ENCODE measurements at places on chromosomes 13 and 19.

- peak; percentile 93 for DNase-seq
Measured at GRCh38 chr19:2475702-2476450, at the start of gene GADD45B. GADD45B (plus strand) TSS chr19:2476127; CDS start chr19:2476359, 232 bp downstream.

GRCh38 chr13:44395976-44396694 is 22.5 kb downstream of the SERP2 start:
- no peak for DNase-seq

- peak; percentile 28 for DNase-seq
Measured at GRCh38 chr19:799076-799881, 2.0 kb downstream of the PTBP1 start.

- no peak for DNase-seq
Measured at GRCh38 chr13:51425410-51426042, 27.3 kb downstream of the INTS6 start.

DNA sequence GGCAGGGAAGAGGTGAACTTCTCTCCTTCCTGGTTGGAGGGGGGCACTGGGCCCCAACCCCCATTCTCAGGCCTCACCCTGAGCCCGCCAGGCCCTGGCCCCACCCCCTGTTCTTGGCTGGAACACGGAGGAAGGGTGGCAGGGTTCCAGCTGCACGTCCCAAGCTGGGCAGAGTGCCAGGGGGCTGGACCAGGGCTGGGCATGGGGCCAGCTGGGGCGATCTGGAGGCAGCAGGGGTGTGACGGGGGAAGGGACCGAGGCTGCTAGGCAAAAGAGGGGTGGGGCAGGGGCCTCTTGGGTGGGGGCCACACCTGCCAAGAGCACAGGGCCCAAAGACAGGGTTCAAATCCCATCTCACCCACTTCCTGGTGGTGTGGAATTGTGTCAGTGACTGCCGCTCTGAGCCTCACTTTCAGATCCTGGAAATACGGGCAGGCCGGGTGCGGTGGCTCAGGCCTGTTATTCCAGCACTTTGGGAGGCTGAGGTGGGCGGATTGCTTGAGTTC is 2.2 kb downstream of the HIF3A start:
- peak; percentile 81 for DNase-seq

DNA sequence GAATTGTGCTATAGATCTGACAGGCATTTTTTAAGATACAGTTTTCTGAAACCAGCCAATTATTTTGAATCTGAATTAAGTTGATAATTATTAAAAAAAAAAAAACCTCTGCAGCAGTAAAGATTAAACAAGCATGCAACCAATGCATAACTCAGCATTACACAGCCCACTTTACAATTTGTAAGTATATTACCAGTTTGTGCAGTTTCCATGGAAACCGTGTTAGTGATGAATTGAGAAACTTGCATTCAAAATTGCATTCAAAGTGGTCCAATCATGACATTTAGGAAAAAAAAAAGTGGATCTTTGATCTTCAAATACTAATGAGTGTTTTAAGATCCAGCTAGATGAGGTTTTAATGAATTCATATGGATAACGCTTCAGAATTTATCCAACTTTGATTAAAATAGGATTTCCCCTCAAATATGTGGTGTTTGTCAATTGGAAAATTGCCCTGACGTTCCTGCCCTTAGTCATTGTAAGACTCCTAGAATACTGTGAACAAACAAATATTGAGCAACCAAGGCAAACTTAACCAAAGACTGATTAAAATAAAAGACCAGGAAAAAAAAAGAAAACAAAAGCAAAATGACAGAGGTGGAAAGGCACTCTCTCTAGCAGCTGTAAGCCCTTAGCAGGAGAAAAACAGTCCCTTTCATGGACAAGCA is 314.8 kb upstream of the MAB21L1 start:
- DNase-seq = no peak

DNA sequence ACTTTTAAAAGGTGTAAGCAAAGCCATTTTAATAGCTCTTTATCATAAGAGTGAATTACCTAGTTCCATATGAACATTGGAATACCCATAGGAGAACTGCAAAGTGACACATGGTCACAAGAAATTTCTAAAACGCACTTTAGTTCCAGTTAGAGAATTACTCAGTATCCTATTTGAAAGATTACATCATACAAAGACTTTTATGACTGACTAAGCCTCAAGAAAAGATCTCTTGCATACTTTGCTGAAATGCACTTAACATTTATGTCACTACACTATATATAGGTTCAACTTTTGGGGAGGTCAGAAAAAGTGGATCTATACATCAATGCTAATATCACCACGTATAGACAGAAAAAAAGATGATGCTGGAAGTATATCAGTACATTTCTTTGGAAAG is 7.1 kb downstream of the PCDH9 start:
- DNase-seq = no peak

DNA sequence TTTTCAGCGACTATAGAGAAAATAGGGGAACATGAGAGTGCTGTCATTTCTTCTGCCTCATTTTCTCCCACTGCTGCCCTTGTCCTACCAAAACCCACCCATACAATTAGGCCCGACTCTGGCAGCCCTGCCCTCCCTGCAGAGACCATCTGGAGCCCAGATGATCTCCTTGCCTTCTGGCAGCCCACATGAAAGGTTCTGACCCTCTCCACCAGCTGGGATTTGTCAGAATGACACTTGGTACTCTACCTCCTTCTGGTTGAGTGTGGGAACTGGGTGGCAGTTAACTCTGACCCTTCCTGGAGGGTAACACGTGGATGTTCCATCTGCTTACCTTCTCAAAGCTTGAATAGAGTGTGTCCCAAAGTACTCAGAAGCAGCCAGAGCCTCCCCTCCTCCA is 21.0 kb upstream of the SIAH3 start:
- DNase-seq = peak; percentile 94

- DNase-seq = no peak
Measured at GRCh38 chr19:35063940-35064818, 22.7 kb downstream of the HPN start.

DNA sequence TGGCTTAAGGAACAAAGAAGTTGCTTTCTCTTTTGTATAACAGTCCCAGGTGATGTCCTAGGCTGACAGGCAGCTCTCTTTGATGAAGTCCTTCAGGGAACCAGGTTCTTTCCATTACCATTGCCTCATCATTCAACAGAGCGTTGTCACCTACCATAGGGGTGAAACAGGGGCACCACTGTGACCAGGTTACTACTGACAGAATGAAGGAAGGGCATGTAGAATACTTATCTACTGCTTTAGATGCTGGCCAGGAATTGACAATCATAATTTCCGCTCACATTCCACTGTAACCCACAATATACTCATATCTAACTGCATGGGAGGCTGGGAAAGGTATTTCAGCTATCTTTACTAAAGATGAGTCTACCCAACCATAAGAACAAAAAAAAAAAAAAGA is 148.0 kb upstream of the FNDC3A start:
- no peak for DNase-seq

- DNase-seq = no peak
Measured at GRCh38 chr13:106348075-106348840, 187.2 kb downstream of the EFNB2 start.

- DNase-seq = peak; percentile 44
Measured at GRCh38 chr13:72782717-72783116, 784 bp downstream of the PIBF1 start.

GRCh38 chr13:73903561-73903960 is 230.6 kb downstream of the KLF12 start:
- DNase-seq = peak; percentile 28

GRCh38 chr13:40433577-40433976 is 232.9 kb downstream of the FOXO1 start:
- no peak for DNase-seq

DNA sequence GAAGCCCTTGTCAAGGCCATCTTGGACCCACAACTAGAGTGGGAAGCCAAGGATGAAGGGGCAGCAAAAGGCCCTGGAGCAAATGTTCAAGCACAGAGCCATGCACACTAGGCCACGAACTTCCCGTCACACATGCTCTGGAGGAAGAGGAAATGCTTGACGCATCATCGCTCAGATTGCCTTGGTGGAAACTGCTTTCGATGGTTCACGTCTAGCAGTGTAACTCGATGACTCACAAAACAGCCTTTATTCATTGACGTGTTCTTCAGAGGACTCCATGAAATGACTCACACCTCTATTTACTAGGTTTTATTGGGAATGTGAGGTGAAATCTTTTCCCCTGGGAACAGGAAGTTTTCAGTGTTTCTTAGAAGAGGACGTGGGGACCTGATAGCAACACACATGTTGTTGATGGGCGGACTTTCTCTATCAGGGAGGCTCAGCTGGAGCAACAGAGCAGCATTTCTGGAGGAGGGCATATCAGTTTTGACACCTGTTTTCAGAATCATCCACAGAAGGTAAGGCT is 79.8 kb upstream of the FLT1 start:
- no peak for DNase-seq

DNA sequence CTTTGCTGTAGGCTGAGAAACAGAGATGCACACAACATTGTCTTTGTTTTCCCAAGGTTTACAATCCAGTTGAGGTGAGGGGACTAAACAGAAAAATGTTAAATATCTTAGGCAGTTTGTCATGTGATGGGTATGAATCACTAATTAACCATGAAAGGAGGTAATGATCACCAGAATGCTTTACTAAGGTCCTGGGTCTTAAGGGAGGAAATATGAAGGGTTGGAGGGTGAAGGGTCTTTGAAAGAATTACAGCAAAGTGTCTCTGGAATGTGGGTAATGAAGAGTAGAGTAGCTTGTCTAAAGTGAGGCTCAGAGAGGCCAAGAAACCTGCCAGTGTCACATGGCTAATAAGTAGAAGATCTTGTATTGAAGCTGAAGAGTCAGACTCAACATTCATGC is 19.0 kb downstream of the BIVM start:
- no peak for DNase-seq

GRCh38 chr13:38528986-38529385 is 157.9 kb upstream of the FREM2 start:
- no peak for DNase-seq

GRCh38 chr19:49805822-49806619 is 7.1 kb downstream of the FUZ start:
- DNase-seq = no peak

DNA sequence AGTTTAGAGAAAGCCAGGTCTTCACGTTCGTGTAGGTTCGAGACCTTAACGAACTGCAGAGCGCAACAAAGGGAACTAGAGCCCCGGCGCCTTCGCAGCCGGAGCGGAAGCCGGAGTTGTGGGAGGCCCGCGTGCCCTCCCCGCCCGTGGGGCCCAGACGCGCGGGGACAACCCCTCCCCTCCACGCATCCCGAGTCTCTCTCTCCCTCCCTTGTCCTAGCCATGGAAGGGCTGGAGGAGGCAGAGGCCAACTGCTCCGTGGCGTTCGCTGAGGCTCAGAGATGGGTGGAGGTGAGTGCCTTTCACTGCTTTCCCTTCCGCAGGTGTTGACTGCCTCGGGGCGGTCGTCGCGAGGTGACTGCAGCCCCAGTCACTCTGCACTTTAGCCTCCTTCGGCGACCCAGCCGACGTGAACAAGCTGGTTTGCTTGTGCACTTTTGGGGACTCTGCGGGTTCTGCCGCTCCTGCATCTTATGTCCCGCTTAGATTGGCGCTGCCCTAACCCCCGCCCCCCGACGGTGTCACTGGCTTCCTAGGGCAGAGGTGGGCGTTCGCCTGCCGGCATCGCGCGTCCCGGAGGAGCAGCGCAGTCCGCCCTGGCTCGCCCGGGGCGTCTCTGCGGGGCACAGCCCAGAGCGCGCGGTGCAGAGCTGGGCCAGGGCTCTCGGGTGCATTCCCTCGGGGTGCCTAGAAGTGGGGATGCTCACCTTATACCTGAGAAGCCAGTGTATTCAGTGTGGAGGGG is 478 bp downstream of the LMO7 start:
- DNase-seq = peak; percentile 56

- no peak for DNase-seq
Measured at GRCh38 chr13:97067017-97067895, 73.0 kb upstream of the OXGR1 start.

DNA sequence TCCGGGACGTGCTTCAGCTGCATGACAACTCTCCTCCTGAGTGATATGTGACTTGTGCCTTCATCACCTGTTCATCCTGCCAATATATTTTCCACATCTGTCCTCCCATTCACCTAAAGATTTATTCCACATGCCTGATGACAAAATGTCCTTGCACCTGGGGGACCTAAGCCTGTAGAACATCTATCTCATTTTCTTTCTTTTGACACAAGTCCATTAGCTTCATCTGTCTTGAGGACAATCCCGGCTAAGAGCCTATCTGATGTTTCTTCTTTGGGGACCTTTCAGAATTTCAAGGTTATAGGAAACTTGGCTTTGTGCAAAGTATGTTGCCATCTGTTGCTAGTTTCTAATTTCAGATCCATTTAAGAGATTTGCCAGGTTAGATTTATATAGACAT is 41.1 kb downstream of the ITGBL1 start:
- DNase-seq = peak; percentile 98

GRCh38 chr13:35787937-35788336 is 311.4 kb upstream of the MAB21L1 start:
- peak; percentile 86 for DNase-seq

GRCh38 chr19:18500376-18500775 is 21.5 kb downstream of the ELL start:
- DNase-seq = no peak

- no peak for DNase-seq
Measured at GRCh38 chr13:37306778-37307544, 201.5 kb upstream of the CSNK1A1L start.

DNA sequence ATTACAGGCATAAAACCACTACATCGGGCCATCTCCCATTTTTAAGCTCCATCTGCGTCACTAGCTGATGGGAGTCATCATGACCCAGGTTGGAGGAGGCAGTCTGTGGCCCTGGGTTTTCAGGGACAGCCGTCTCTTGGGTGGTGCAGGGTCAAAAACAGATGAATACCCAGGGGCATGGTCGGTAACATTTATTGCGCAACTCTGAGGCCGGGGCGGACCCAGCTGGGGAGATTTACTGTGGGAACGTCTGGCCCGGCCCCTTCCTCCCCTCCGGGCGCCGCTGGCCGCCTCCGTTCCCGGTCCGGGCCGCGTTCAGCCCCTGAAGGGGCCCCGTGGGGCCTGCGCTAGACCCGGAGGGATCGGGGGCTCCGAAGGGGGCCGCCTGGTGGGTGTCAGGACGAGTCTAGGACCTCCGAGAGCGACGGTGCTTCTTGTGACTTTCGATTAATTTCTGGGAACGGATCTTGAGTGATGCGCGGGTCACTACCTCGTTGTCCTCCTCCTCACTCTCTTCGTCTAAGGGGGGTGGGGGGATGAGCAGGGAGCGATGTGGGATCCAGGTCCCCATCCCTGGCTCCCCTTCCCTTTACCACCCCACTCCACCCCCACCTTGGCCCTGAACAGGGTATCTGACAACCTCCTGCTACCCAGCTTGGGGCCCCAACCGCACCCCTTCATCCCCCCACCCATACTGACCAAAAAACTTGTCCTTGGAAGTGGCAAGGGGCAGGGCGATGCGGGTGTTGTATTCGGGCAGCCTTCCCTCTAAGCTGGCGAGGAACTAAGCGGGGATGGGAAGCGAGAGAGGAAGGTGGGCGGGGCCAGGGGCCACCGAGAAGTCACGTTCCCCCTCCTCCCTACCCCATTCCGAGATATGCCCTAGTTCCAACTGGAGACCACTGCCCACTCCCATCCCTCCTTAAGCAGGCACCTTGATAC is 1.6 kb upstream of the RGL3 start:
- DNase-seq = no peak

DNA sequence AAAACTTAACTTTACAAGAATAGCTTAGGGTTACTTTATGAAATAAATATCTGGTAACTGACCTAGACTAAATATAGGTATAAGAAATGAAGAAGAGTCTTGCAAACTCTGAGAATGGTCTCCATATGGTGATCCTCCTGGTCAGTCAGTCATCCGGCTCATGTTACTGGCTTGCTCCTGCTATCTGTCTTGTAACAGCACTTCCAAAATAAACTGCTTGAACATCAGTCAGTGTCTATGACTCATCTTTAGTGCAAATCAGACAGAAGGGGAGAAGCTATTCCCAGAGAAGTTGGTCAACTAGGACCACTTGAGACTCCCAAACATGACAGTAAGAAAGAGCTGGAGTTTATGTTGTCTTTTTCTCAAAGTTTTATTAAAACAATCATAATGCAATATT is 1550.9 kb downstream of the PCDH9 start:
- DNase-seq = no peak
